ENCODE measurements at places on chromosomes 4 and X.
A peak's percentile ranks its signal among the peaks of the same experiment; 100 is the strongest.

DNA sequence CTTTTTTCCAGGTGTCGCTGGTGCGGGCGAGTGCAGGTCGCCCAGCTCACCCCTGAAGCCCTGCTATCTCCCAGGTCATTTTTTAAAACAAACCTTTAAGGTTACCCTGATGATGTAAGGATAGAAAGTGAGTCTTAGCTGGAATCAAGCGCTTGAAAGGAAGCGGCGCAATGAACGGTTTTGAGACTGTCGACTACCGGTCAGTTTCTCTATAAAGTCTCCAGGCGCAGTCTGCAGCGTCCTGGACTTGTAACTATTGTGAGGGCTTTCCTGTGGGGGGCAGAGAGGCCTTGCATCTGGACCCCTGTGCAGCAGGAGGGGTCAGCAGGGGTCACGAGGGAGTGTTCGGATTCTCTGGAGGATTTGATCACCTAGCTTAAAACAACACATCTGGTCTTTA, 1.6 kb downstream of the KIT start:
- no peak for DNase-seq

GRCh38 chr4:185128272-185129119, 14.6 kb upstream of the SLC25A4 start:
- no peak for DNase-seq

- peak; percentile 71 for DNase-seq
Observed at GRCh38 chr4:26272654-26273615, 47.9 kb upstream of the RBPJ start.

GRCh38 chrX:71949844-71950445, 39.3 kb downstream of the NHSL2 start:
- DNase-seq, result no peak
